Breast epithelium (tissue), 4 donors: ENCODE measurements at places on chromosomes 1 and 21.

DNA sequence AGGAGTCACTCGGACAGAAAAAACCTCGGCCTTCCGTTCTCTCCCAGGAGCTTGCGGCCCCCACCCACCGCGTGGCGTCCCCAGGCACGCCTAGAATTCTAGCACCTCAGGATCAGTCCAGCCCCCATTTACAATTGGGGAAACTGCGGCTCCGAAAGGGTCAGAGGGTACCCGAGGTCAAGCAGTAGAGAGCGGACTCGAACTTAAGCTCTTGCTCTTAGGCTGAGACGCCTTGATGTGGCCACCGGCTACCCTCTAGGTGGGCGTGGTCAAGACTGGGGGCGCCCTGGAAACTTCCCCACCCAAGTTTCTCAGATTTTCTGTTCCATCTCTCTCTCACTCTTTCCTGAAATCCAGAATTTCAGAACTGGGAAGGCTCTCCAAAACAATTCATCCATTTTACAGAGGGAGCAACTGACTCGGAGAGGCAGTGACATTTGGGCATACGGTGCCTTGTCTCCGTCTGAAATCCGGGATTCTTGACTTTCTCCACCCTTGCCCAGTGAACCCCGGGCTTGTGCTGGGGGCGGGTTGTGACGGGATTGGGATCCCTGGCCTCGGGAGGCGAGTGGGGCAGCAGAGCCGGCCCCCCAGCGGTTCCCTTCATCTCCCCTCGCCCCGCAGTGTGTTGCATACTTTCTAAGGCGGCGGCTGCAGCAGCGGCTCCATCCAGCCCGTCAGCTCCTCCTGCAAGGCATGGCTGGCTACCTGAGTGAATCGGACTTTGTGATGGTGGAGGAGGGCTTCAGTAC is 777 bp downstream of the AZIN2 start:
- peaks cover 4% of the 10 kb centered on the region for H3K4me1 ChIP-seq
- H3K27me3 ChIP-seq, result no peaks in the 10 kb centered on the region
- H3K27ac ChIP-seq, result peak overlapping the region; percentile 71
- no peaks in the 10 kb centered on the region for H3K36me3 ChIP-seq
- DNase-seq, result no peak
- peak overlapping the region; percentile 80 for H3K4me3 ChIP-seq

- H3K36me3 ChIP-seq, result no peaks in the 10 kb centered on the region
- H3K27ac ChIP-seq, result peak overlapping the region; percentile 6
- H3K27me3 ChIP-seq, result no peaks in the 10 kb centered on the region
- peaks cover 3% of the 10 kb centered on the region for H3K4me1 ChIP-seq
- H3K4me3 ChIP-seq, result no peak overlapping the region
- no peak for DNase-seq
These were observed 16.7 kb downstream of the ABCA4 start for GRCh38 chr1:94104127-94104684.

GRCh38 chr1:239778208-239778813 is 313.4 kb upstream of the FMN2 start:
- no peak overlapping the region for H3K4me3 ChIP-seq
- H3K27ac ChIP-seq, result no peak overlapping the region
- no peaks in the 10 kb centered on the region for H3K27me3 ChIP-seq
- DNase-seq, result no peak

DNA sequence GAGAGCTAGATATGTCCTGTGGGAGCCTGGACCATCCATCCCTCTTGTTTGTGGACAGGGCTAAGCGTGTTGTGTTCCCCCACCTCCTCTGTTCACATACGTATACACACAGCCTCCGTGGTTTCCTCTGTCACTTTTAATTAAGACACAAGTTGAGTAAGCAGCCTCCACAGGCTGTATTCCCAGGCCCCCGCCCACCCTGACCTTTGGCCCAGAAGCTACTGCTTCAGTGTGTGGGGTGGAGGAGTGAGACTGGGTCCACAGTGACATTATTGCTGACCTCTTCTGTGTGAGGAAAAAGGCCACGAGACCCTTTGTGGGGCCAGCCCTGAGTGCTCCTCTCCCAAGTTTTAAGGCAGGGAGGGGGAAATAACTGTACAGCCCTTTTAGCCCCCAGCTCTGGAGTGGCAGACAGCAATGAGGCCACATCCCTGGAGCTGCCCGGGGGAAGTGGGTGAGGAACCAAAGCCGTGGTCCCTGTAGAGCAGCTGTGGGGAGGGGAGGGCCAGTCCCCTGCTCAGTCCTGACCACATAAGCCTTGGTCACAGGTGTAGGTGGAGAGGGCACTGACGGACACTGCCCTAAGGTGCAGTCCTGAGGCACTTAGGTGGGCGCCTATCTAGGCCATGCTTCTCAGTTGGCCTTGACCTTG is 4.4 kb downstream of the ELOVL1 start:
- no peak overlapping the region for H3K27ac ChIP-seq
- no peak for DNase-seq
- no peak overlapping the region for H3K4me3 ChIP-seq
- no peaks in the 10 kb centered on the region for H3K36me3 ChIP-seq

DNA sequence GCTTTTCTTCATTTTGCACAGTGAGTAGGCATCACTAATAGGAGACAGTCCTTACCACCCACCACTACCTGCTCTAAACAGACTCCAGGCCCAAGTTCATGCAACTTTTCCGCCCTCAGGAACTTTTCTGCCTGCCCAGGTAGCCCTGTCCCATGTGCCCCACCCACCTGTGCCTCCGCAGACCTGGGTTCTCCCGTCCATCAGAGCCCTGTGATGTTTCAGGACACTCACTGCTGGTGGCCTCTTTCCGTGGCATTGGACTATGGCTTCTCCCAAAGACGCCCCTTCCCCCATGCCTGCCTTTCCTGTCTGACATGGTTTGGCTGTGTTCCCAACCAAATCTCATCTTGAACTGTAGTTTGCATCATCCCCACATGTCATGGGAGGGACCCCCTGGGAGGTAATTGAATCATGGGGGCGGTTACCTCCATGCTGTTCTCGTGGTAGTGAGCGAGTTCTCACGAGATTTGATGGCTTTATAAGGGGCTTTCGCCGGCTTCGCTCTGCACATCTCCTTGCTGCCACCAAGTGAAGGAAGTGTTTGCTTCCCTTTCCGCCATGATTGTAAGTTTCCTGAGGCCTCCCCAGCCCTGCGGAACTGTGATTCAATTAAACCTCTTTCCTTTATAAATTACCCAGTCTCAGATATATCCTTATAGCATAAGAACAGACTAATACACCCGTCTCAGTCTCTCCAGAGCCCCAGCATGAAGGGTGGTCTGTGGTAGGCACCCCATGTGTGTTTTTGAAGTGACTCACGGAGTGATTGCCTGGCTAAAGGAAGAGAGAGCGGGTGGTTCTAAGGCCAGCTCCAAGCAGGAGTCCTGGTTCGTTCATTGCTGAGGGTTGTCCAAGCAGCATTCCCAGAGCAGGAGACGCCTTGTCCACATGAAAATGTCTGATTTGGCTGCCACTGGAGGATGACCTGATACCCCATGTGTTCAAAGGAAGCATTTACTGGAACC is 86.0 kb upstream of the ZBTB40 start:
- no peak overlapping the region for H3K27ac ChIP-seq
- no peak for DNase-seq
- peaks cover under 1% of the 10 kb centered on the region for H3K27me3 ChIP-seq

DNA sequence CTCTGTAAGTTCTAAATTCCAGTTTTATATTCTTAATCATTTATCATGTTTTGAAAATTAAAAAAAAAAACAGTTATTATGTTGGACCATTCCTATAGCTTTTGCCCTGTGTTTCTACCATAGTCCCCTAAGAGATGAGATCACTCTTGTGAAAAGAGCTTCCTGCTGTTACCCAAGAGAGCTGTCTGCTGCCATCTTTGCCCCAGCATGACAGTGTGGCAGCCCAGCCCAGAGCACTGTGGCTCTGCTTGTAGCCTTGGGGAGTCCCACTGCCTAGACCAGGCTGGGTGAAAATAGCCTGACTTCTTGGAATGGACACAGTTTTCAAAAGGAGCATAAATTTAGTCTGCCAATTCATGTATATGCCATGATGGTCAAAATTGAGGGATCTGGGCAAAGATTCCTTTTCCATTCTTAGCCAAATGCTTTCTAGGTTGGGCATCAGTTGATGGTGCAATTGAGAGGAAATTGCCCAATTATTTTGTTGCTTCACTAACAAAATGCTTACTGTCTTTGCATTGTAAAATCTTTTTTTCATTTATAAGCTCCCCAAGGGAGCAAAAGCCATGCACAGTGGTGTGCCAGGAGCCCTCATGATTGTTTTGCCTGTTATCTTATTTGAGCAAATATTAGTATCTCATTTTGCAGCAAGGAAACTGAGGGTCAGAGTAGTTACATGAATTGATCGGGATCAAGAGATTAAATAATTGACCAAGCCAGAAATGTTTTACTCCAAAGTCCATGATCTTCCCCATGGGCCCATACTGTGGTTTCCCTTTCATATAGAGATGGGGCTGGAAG is 72.8 kb downstream of the ETS2 start:
- no peak for DNase-seq
- H3K36me3 ChIP-seq, result no peaks in the 10 kb centered on the region

DNA sequence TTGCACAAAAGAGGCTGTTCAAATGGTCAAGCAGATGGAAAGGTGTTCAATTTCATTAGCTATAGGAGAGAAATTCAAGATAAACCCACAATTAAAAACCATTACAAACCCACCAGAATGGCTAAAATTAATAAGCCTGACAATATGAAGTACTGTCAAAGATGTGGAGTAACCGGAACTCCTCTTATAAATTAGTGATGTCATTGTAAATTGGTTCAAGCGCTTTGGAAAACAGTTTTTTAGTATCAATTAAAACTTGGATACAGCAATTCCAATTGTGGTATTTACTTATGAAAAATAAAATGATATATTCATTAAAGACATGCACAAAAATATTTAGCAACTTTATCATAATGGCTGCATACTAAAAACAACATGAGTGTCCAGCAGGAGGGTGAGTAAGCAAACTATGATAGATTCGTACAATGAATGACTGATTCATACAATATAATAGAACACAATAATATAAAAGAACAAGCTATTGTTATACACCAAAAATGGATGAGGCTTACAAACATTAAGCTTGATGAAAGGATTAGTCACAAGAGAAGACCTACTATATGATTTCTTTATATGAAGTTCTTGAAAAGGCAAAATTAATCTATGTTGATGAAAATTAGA is 38.4 kb upstream of the FGGY start:
- no peak overlapping the region for H3K27ac ChIP-seq
- H3K4me3 ChIP-seq, result no peak overlapping the region
- H3K4me1 ChIP-seq, result no peaks in the 10 kb centered on the region

- no peaks in the 10 kb centered on the region for H3K4me1 ChIP-seq
- H3K27ac ChIP-seq, result no peak overlapping the region
- H3K4me3 ChIP-seq, result no peak overlapping the region
- no peaks in the 10 kb centered on the region for H3K27me3 ChIP-seq
- peaks cover 15% of the 10 kb centered on the region for H3K36me3 ChIP-seq
These were observed 7.4 kb downstream of the PEX10 start for GRCh38 chr1:2404890-2405511.

GRCh38 chr1:93440706-93441105 is 7.2 kb upstream of the FNBP1L start:
- no peak for DNase-seq
- no peak overlapping the region for H3K4me3 ChIP-seq
- no peaks in the 10 kb centered on the region for H3K36me3 ChIP-seq
- H3K27me3 ChIP-seq, result no peaks in the 10 kb centered on the region

- no peaks in the 10 kb centered on the region for H3K36me3 ChIP-seq
- H3K27ac ChIP-seq, result no peak overlapping the region
- no peak for DNase-seq
- peaks cover 5% of the 10 kb centered on the region for H3K4me1 ChIP-seq
These were observed 19.4 kb downstream of the RGL1 start for GRCh38 chr1:183824291-183824690.

DNA sequence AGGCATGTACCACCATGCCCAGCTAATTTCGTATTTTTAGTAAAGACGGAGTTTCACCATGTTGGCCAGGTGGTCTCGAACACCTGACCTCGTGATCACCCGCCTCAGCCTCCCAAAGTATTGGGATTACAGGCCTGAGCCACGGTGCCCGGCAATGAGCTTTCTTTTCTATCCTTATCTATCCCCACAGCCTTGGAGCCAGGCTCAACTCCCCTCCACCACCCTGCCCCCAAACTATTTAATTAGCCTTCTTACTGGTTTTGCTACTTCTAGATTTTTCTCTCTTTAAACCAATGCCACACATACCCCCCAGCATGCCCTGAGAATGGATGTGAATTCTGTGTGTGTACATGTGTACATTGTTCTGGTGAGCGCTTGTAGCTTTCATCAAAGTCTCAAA is 5.7 kb upstream of the VANGL2 start:
- H3K4me1 ChIP-seq, result no peaks in the 10 kb centered on the region
- H3K27me3 ChIP-seq, result no peaks in the 10 kb centered on the region
- DNase-seq, result no peak
- H3K27ac ChIP-seq, result no peak overlapping the region
- no peak overlapping the region for H3K4me3 ChIP-seq

GRCh38 chr21:35007348-35007747 is 41.8 kb downstream of the RUNX1 start:
- H3K27me3 ChIP-seq, result no peaks in the 10 kb centered on the region
- no peak overlapping the region for H3K4me3 ChIP-seq
- no peak overlapping the region for H3K27ac ChIP-seq
- DNase-seq, result no peak

- DNase-seq, result no peak
- H3K27me3 ChIP-seq, result no peaks in the 10 kb centered on the region
- H3K4me3 ChIP-seq, result no peak overlapping the region
These were observed 24.3 kb upstream of the DUSP10 start for GRCh38 chr1:221766210-221766609.

- no peak for DNase-seq
- no peaks in the 10 kb centered on the region for H3K4me1 ChIP-seq
- no peak overlapping the region for H3K4me3 ChIP-seq
These were observed 1769.7 kb downstream of the MRPL39 start for GRCh38 chr21:23837564-23837963.
